Cerebellar nuclear complex (tissue), 1 donor: ENCODE measurements at places on chromosomes 4 and X.

GRCh38 chr4:184395451-184395917 is 78.9 kb downstream of the IRF2 start:
- DNase-seq, result no peak

- no peak for DNase-seq
Measured at GRCh38 chrX:24259544-24260240, 54.2 kb downstream of the SUPT20HL2 start.

- DNase-seq, result no peak
Measured at GRCh38 chrX:140509468-140510305, 4.8 kb upstream of the SOX3 start.

DNA sequence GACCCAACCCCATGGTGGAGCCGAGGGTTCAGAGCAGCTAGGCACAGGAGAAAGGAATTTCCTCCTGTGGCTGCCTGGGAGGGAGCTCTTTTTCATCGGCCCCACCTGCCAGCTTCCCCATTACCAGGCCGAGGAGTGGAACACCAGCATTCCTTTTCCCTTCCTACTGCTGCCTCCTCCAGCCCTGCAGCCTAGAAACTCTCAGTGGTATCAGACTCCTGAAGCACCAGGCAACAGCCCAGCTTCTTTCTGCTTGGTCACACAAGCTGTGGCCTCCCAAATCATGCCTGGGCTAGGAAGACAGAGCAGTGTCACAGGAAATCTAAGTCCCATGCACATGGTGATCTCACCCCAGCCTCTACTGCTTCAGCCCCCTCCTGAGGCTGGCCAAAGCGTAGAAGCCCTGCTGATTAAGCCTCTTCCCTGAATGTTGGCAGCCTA is 30.1 kb downstream of the RTL5 start:
- DNase-seq, result no peak

DNA sequence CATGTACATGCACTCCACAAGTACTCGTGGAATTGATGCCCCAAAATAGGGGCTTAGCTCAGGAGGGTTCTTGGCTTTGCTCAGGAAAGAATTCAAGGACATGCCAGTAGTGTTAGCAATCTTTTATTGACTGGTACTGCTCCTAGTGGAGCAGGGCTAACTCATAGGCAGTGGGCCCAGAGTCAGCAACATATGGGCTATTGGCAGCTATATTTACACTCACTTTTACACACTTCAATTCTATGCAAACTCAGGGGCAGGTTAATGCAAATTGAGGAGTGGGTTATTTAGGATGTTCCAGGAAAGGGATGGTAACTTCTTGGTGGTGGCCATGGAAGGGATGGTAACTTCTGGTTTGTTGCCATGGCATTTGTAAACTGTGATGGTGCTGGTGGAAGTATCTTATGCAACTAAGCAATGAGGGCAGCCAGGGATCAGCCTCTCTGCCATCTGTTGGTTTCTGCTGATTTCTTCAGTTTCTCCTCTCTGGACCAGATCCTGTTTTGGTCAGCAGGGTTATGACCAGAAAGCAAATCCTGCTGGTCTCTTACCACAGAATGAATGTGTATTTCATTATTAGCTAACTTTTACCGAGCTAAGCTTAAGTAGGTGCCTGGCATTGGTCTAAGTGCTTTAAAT is 69.2 kb upstream of the FAT1 start:
- peak; percentile 35 for DNase-seq

GRCh38 chrX:51862920-51863319 is 30.5 kb upstream of the MAGED1 start:
- no peak for DNase-seq

DNA sequence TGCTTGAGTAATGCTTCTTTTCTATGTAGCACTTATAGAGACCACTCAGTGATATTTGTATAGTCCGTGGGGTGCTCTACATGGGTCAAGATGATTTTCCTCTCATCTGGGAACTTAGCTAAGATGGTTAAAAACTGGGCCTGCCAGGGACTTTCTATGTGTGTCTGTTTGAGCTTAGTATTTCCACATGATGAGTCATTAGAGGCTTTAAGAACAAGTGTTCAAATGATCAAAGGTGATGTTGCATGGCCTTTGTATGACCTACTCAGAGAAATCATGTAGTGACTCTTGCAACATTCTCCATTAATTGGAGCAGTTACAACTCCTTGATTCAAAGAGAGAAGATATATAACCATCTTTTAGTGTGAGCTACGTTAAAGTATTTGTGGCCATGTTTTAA is 1480.5 kb upstream of the IGFBP7 start:
- DNase-seq, result no peak

- DNase-seq, result no peak
Measured at GRCh38 chrX:130975947-130976346, 72.9 kb upstream of the ENOX2 start.
